GM12878 (cell line): ENCODE measurements at places on chromosomes 16 and 17. TPM values are rescaled to one million over a fixed set of nuclear protein-coding genes. Genes with fewer than 3 reads are reported as not detected.

DNA sequence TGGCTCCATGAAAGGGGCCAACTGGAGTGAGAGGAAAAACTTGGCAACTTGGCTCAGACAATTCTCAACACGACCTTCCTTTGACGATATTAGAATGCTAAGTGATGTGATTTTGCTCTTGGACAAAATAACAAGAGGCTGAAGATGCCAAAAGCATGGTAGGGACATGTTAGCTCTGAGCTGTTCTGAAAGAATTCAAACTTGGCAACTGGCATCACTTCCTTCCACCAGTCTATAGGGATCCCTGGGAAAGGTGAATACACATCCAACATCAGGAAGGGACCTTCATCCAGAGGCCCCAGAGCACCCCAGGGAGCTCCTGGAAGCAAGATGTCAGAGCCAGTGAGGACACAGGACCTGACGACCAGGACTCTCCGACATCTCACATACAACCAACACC is 4.3 kb downstream of the KRT37 start:
- no peak for DNase-seq

DNA sequence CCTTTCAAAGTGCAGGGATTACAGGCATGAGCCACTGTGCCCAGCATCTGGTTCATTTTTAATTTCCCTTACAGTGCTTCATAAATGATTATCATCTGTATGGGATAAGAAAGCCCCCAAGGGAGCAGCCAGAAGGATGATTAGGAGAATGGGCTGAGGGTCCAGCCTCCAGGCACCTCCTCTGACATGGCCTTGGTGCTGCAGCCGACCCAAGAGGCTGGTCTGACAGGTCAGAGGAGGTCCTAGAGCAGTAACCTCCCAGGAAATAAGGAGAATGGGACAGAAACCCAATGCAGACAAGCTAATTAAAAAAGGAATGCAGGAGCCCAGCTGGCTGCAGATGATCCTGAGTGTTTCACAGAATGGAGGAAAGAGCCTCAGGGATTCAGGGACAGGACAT is 29.0 kb downstream of the MRC2 start:
- DNase-seq: no peak

DNA sequence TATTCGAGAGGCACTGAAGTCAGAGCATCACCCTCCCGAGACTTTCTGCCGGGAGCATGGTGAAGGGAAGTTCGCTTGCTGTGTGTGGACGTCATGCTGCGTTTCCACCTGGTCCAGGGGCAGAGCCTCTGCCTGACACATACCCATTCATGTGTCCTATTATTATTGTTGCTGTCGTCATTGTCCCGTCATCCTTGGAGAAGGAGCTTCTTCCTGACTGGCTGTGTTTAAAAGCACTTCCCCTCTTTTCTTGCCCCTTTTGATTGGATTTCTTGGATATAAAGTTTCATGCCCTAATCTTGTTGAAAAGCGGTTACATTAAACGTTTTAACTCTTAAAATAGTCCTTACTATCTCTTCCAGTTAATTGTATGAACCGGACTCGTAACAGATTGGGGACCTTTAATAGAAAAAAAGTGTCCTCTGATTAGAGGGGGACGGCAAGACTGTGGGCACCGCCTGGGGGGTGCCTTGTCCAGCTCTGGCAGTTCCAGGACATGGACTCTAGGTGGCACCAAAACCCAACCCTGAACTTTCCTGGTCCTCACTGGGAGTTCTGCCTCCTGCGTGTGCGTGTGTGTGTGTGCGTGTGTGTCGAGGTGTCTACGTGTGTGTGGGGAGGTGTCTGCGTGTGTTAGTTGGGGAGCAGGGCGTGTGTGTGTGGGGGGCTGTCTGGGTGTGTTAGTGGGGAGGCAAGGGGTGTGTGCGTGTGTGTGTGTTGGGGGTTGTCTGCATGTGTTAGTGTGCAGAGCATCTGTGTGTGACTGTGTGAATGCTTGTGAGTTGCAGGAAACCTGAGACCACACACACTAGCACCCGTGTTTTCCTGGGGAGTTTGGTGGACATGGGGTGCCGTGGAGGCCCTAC is 133.3 kb upstream of the CIBAR2 start:
- no peak for DNase-seq

DNA sequence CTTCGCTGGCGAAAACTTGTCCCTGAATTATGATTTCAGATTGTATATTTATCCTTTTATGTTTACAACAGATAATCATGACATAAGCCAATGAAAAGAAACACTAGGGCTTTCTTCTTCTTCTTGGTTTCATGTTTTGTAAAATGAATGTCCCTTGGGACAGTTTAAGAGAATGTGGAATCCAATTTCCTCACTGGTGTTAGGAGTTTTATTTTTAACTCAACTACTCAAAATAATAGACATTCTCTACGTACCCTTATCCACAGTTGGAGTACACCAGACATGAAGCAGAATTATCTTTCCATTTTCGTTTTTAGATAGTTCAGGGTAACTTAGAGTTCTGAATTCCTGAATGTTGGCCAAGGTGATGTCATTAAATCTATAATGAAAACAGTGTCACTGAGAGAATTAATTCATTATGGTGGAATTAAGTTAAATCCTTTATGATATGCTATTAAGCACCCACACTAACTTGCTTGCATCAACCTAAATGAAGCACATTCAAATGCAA is 43.4 kb downstream of the IRX6 start:
- DNase-seq: no peak

Gene KRT27
- total RNA-seq: not detected in 2 replicates

Gene ASPHD1
- not detected in 2 replicates for total RNA-seq
